ENCODE measurements at places on chromosomes 13 and 19.

GRCh38 chr13:49060678-49061387 lies 85.1 kb downstream of the FNDC3A start:
- no peak for DNase-seq

- no peak for DNase-seq
Observed at GRCh38 chr19:51712461-51713081, 11.2 kb downstream of the HAS1 start.

- DNase-seq, result no peak
Observed at GRCh38 chr13:36806102-36806501, 12.9 kb upstream of the RFXAP start.

- no peak for DNase-seq
Observed at GRCh38 chr19:55303477-55303876, 19.7 kb downstream of the BRSK1 start.

DNA sequence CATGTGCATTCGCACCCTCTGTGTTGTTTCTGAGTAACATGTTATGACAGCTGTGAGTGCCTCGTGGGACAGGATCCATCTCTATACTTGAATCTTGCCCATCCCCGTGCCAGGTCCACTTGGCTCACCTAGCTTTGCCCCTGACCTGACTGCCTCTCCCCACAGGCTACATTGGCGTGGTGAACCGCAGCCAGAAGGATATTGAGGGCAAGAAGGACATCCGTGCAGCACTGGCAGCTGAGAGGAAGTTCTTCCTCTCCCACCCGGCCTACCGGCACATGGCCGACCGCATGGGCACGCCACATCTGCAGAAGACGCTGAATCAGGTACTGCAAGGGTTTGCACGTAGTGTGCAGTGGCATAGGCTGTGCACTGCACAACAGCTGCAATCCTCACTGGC lies 53.2 kb downstream of the TMED1 start:
- no peak for DNase-seq

DNA sequence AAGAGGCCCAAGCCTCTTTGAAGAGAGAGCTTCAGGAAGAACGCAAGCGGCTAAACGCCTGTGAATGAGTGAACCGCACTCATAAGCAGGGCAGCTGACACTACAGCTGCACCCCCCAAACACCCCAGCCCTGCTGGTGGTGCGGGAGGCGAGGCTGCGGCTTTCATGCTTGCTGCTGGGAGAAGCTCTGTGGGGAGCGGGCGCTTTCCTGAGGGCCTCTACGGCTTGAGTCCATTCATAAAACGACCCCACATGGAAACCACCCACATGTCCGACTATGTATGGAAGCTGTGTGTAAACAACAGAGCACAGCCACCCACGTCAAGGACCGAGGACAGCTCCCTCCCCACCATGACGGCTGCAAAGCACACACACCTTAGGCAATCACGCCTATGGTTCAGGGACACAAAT lies 5.5 kb downstream of the AP3D1 start:
- no peak for DNase-seq

GRCh38 chr19:19033426-19034203 lies at the start of the genes ARMC6 and SUGP2:
Gene ARMC6 (plus strand): TSS chr19:19033603. CDS start chr19:19034210, 607 bp downstream.
Gene SUGP2 (minus strand): TSS chr19:19033517. CDS start chr19:19031071, 2,446 bp downstream.
- peak; percentile 95 for DNase-seq

- DNase-seq, result no peak
Observed at GRCh38 chr19:7119582-7119981, 50.1 kb downstream of the ZNF557 start.

DNA sequence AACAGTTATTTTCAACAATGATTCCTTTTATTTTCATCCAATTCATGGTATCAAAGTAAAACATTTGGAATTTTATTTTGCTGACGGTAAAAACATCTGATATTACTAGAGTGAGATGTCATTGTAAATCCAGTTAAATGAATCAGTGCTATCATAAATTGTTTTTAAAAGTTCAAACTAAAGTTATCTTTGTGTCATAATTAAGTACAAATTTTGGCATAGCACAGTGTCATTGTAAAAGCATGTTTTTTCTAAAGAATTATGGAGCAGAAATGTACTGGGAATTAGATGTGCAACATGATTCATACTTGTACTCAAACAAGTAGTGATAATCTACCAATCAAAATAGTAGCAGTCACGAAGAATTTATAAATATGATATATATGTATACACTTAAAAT lies 92.8 kb downstream of the FAM216B start:
- DNase-seq, result no peak

GRCh38 chr13:73870036-73870741 lies 264.0 kb downstream of the KLF12 start:
- no peak for DNase-seq

DNA sequence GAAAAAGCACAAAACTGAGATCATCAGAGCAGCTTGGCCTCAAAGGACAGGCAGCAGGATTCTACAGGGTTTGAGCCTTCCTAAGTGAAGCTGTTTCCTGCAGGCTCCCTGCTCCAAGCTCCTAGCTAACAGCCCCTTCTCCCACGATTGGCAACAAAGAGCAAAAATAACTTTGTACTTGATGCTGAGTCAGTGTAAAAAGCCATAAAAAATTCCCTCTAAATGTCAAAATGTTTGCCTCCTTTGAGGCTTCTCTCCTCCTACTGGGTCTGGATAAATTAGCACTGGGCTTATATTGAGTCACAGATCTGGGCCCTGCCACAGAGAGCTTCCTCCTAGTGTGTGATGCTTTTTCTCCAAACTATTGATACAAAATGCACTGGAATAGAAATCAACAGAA lies 153.3 kb downstream of the TNFRSF19 start:
- DNase-seq, result no peak

- no peak for DNase-seq
Observed at GRCh38 chr13:49064476-49064875, 88.8 kb downstream of the FNDC3A start.

DNA sequence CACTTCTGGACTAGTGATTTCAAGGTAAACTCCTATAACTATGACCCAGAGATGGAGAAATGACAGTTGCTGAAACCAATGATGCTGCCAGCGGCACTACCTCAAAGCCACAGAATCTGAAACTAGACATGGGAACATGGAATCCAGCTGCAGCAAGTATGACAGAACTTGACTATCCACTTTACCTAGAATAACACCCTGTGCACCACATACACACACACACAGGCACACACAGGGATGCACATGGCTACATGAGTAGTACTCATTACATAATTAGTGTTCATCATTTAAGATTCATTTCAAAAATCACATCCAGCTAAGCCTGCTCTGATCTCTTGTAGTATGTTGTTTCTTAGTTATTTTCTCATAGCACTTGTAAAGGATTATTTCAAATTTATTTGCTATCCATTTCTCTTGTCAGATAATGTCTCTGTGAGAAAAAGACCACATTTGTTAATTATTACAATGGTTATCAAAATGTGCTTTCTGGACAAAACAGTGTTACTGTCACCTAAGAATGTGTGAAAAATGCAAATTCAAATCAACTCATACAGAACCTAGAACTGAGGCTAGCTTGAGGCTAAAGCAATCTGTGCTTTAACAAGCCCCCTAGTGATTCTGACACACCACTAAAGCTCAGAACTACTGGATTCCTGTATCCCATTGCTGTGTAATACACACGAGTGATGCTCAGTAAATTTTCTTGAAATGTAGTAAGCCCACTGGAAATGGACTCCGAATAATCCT lies 59.4 kb downstream of the WTIP start:
- DNase-seq, result no peak

- peak; percentile 60 for DNase-seq
Observed at GRCh38 chr13:110319774-110320509, 12.9 kb downstream of the COL4A2 start.

- DNase-seq, result no peak
Observed at GRCh38 chr13:47109028-47109427, 212.2 kb upstream of the HTR2A start.

DNA sequence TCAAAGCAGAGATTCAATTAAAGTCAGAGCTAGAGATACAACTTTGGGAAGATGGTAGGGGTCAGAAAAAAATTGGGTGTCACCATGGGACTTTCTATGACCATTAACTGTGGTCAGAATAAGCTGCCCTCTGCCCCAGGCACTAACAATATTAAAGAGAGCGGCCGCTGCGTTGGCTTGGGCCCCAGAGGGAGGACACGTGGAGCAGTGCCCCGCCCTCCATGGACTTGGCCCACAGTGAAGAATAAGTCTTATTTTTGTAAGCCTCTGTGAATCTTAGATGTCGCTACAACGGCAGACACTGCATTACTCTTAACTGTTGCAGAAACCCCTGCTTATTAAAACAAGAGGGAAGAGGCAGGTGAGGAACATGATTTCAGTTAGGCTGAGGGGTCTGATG lies 172.7 kb downstream of the UQCRFS1 start:
- no peak for DNase-seq

- DNase-seq, result no peak
Observed at GRCh38 chr19:4491446-4491845, 19.3 kb downstream of the HDGFL2 start.

- no peak for DNase-seq
Observed at GRCh38 chr19:39377373-39378362, 13.2 kb downstream of the PAF1 start.

GRCh38 chr13:23105051-23105450 lies 75.7 kb upstream of the SGCG start:
- no peak for DNase-seq

GRCh38 chr13:95184317-95184716 lies 116.9 kb downstream of the ABCC4 start:
- no peak for DNase-seq

DNA sequence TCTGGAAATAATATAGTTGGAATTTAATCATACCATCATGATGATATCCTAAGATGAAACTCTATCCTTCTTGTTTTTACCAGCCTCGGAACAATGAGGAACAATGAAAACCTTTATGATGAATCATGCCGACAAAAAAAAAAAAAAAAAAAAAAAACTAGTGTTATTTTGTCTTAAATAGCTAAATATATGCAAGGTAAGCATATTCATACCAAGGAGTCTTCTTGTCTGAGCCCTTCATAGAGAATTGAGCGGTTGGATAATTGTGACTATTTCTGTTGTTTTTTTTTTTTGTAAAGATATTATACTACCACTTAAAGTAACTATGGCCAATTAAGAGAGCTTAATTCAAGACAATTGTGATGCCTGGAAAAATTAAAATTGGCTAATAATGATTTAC lies 244.0 kb upstream of the PCDH9 start:
- DNase-seq, result no peak
